ENCODE measurements at places on chromosomes 5 and 9.

DNA sequence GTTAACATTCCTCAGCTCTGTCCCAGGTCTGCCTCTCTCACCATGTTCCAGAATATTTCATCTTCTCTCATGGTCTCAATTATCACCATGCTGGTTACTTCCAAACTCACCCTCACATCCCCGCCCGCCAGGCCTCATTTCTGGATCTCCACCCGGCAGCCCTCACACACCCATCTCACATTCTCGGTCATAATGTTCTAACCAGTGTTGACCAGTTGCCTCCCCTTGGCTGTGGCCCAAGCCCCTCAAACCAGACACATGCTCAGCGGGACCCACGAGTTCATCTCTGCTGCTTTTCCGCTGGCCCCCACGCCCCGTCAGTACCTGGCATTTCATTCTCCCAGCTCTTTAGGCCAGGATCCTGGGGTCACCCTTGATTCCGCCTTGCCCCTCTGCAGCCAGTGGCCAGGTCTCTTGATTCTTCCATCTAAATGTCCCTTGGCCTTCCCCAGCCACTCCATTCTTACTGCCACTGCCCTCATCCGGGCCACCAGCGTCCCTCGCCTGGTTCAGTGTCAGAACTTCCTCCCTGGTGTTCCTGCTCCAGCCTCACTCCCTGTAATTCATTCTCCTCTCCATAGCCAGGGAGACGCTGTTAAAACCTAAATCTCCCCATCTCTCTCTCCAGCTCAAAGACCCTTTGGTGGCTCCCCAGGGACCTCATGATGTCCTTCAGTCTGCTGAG is 141.7 kb downstream of the MVB12B start:
- no peak for DNase-seq

GRCh38 chr5:126746290-126746689 is 30.6 kb upstream of the LMNB1 start:
- DNase-seq, result no peak

DNA sequence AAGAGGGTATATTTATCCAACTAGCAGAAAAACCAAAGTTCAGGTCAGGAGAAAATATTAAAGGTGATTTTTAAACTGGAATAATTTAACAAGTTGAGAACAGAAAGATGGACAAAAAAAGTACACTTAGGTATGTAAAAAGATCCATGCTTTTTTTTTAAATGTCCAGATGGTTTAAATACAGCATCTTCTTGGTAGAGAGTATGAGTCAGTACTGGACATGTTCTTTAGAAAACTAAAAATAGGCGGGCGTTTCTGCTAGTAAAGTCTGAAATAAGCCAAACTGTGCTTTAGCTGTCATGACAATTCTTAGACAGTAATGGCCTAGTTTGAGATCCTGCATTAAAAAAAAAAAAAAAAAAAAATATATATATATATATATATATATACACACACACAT is 255.9 kb upstream of the ST8SIA4 start:
- no peak for DNase-seq

GRCh38 chr5:112732131-112732530 is 5.6 kb upstream of the APC start:
- no peak for DNase-seq

- DNase-seq, result no peak
Observed at GRCh38 chr5:33272288-33272687, 168.5 kb upstream of the TARS1 start.

GRCh38 chr9:5832071-5832537 is 813 bp downstream of the ERMP1 start:
- no peak for DNase-seq

GRCh38 chr9:131804826-131805225 is 65.0 kb upstream of the RAPGEF1 start:
- DNase-seq, result no peak

- no peak for DNase-seq
Observed at GRCh38 chr9:126599047-126599650, 14.6 kb upstream of the LMX1B start.

GRCh38 chr9:115267790-115268189 is 149.8 kb upstream of the TNC start:
- DNase-seq, result no peak

DNA sequence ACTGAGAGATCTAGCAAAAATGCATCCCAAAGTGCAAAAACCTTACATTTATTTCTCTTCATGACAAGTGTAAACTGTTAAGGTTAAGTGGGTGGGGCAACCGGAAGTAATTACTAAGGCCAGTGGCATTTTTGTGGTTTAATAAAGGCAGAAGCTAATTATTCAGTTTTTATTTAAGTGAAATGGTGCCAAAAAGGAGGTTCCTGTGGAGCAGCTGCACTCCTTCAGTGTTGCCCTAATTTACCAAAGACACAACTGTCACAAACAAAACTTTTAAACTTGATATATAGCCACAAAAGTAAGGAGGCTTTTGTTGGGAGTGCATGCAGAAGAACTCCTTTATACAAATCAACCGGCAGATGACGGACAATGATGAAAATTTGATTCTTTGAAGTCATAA is 81.6 kb downstream of the NDUFS4 start:
- no peak for DNase-seq

DNA sequence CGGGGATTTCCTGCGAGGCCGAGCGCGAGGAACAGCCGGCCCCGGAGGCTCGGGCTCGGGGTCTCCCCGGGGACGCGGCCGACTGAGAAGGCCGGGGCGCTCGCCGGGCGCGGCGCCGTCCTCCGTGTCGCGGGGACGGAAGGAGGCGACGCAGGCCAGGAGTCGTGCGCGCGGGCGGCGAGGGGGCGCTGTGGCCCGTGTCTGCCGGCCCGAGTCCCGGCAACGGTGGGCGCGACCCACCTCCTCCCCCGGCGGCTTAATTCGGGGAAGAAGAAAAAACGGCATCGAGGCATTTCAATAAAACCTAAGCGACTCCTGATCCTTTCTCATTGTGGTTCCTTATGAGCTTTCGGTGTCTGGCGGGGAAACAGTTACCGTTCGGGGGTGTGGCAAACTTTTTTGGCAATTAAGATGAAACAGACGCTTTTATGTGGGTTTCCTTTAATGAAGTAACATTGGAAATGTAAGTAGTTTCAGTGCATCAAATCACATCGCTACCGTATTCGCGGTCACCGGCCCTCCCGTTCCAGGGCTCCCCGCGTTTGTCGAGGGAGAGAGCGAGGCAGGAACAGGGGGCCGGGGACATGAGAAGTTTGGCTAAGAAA is 3.7 kb upstream of the IRX2 start:
- no peak for DNase-seq

- no peak for DNase-seq
Observed at GRCh38 chr5:136600306-136600705, 235.0 kb upstream of the TRPC7 start.

DNA sequence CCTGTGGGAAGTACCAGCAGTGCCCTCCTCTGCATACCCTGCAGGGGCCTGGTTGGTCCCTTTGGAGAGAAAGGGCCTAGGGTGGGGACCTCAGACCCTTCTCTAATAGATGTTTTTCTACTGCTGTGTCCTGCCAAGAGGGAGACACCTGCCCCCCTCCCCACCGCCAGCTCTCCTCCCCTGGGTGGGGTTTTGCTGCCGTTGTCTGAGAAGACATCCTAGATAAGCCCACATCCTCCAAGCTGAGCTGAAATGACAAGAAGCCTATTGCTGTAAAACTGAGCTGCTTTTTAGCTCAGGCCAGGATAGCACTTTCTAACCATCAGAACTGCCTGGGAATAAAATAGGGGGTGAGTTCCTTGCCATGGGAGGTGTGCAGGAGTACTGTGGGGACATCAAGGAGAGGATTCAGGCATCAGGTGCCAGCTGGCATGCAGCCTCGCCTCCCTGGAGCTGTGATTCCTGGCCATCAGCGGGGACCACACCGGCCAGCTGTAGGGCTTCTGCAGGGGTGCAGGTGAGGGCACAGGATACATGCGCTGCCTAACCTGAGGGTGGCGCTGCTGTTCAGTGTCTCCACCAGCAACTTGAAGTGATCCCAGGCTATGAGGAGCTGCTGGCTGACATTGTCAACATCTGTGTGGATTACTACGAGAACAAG is 37.9 kb downstream of the CYFIP2 start:
- no peak for DNase-seq

- no peak for DNase-seq
Observed at GRCh38 chr5:127891942-127892341, 188.8 kb downstream of the CCDC192 start.

- DNase-seq, result no peak
Observed at GRCh38 chr5:5046680-5047502, 93.2 kb upstream of the ADAMTS16 start.

DNA sequence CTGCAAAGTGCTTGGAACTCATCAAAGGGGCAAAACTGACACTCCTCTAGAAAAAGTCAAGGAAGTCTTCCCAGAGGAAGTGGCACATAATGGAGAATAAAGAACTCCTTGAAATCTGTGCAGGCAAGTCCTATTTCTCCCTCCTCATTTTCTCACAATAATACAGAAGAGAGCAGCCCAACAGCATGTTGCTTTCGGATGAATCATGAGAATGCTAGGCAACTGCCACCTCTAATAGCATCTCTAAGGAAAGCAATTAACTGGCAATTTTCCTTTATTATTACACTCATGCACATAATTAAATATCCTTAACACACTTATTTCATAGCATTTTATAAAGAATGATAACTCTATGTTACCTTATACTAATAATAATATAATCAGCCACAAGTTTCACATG is 122.2 kb upstream of the PTGER4 start:
- DNase-seq, result no peak

DNA sequence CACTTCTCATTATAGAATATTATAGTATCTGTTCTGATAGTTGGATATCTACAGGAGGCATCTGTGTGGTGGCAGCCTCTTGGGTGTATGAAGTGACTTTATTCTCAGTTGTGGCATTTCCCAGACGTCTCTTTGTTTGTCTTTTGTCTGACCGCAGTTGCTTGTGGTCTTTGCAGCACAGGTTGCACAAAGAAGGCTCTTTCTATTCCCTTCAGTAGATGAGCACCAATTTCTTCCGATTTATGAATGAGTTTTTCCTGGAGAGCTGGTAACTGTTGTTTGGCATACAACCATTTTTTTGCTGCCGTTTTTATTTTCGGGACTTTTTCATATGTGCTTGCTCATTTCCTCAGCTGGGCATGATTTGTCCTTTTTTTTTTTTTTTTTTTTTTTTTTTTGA is 56.4 kb upstream of the MYO10 start:
- no peak for DNase-seq

- DNase-seq, result no peak
Observed at GRCh38 chr5:125446986-125447385, 700.5 kb upstream of the ZNF608 start.

DNA sequence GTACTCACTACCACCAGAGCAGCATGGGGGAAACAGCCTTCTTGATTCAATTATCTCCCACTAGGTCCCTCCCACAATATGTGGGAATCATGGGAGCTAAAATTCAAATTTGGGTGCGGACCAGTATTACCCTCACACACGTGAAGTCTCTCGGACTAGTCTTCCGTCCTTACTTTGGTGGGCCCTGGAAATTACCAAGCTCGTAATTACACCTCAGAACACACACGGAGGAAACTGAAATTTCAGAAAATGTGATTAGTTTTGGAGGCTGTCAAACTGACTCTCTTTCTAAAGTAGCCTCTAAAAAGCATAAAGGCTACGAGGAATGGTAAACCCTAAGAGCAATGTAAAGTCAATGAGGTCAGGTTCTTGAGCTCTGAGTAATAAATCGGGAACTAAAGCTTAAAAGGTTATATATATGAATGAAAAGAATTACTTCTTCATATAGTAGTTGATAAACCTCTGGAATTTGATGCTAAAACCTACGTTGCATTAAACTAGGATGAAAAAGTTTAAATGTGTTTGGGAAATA is 842 bp upstream of the FEM1C start:
- no peak for DNase-seq

- no peak for DNase-seq
Observed at GRCh38 chr9:110389148-110389750, 51.6 kb upstream of the TXNDC8 start.

DNA sequence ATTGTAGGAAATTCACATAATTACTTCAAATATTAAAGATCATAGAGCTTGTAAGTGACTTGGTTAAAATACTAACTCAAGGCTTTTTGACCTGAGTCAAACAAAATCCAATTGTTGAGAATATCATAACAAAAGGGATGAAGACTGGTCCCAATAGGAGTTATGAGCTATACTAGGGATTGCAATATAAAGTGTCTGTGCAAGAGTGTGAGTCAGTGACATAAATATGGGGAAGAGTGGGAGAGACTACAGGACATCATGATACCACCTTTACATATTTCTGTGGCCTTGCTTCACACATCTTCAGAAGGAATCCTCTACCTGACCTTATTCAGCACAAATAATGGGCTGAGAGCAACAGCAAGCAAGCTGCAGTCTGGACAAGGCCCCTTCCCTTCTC is 180.9 kb upstream of the SLC24A2 start:
- DNase-seq, result no peak

DNA sequence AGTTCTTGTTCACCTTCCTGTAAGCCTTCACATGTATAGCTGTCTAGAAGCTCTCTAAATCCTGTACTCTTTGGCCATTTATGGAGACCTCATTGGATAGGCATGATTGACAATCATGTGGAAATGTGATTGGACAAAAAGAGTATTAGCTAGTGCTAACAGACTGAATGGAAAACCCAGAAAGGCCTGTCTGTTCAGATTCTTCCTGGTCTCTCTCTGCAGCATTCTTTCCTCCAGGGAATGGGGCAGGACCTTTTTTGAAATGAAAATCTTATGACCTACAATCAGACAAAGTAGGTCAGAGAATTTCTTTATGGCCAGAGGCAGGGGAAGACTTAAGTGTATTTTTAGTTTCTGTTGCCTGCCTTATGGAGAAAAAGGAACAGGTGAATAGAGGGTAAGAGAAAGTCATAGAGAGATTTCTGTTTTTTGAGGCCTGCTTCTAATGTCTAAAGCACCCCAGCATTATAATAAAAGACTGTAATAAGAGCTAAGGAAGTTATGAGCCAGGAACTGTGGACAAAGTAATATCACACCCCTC is 152.4 kb upstream of the CCDC152 start:
- no peak for DNase-seq

DNA sequence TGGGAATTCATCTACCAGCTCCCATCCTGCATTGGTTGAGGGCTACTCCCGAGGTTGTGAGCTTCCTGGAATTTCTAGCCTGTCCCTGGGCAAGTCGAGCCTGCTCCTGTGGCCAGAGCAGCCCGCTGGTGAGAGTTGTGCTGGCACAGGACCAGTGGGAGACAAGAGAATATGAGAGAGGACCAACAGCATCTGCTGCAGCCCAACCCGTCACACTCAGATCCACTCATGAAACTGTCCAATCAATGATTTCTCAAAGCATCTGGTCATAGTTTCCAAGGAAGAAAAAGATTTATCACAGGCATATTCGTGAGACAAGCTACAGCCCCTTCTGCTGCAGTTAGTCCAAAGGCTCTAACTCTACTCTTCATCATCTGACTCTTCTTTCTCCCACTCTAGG is 64.4 kb upstream of the RAI14 start:
- DNase-seq, result no peak

GRCh38 chr5:6585168-6585567 is 47.7 kb downstream of the NSUN2 start:
- no peak for DNase-seq

All from stimulated activated CD8-positive, alpha-beta memory T cell treated with anti-CD3 and anti-CD28 coated beads, Interleukin-7, amount 100 ng/mL, for 4 hours (primary cell).